ENCODE measurements at places on chromosomes 16 and 17.

DNA sequence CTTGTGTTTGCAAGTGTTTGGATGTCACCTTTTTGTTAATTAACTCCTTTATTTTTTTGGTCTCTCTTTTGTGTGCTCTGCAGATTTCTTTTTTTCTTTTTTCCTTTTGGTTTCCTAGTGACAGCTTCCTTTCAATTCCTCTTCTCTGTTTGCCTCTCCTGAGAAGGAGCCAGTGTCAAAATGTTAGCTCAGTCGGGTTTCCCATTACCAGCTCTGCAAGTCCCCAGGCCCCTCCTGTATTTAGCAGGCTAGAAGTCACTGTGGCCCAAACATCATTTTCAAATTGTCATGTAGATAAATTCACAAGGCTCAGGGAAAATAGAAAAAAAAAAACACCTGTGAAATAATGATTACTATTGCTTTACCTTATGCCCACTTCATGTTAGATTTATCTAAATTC, 1621.6 kb downstream of the CDH8 start:
- DNase-seq: no peak

DNA sequence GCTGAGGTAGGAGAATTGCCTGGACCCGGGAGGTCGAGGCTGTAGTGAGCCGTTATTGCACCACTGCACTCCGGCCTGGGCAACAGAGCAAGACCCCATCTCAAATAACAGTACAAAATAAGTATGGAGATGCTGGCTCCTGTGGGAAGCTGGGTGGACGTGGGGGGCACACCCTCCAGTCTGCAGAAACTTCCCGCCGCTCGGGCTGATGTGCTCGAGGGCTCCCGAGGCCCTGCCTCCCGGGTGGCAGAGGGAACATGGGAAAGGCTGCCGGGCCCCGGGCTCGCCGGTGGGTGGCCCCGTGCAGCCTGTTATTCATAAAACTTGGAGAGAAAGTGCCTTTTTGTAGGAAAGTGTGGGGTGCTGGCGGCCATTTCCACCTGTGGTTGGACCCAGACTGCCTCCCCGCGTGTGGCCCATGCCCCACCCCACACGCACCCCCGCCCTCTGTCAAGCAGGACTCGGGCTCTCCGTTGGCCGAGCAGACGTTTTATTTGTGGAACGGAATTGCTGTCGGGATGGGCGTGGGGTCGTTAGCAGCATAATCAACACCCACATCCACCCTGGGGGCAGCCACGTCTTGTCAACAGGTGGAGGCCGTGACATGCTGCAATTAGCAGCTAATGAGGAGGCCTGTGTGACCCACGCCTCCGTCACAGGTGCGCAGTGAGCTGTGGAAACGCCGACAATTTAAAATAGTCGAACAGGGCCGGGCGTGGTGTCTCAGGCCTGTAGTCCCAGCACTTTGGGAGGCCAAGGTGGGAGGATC, 7.4 kb upstream of the CIAO3 start:
- DNase-seq: no peak

GRCh38 chr17:27868565-27868964, 24.6 kb downstream of the LYRM9 start:
- no peak for DNase-seq

GRCh38 chr16:19472482-19472881, 49.4 kb downstream of the GDE1 start:
- DNase-seq: no peak
